Activated CD4-positive, alpha-beta T cell treated with anti-CD3 and anti-CD28 coated beads for 36 hours (primary cell): ENCODE measurements at places on chromosomes 3 and 15.

DNA sequence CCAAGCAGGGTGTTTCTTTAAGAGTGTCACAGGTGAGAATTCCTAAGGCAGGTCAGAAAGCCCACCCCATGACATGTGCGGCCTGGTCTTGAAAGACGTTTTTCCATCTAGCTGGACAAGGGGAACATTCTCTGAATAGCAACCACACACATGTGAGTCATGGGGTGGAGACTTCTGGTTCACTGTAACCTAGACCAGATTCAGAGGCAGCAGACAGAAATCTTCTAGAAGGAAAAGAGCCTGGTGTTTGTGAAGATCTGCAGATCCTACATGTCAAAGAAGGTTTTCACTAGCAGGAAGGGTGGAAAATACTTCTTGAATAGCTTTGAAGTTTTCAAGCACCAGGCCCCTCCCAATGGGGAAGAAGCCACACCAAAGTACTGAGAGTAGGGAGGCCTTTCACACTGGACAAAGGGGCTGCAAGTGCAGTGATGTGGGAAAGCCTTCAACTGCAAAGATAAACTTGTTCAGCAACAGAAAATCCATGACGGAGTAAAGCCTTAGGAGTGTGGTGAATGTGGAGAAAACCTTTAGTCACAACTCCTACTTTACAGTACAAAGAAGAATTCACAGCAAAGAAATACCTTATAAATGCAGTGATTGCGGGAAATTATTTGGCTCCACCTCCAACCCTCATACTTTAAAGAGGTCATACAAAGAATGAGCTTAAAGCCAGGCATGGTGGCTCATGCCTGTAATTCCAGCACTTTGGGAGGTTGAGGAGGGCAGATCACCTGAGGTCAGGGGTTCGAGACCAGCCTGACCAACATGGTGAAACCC lies 17.6 kb downstream of the ADAM10 start:
- DNase-seq: no peak

DNA sequence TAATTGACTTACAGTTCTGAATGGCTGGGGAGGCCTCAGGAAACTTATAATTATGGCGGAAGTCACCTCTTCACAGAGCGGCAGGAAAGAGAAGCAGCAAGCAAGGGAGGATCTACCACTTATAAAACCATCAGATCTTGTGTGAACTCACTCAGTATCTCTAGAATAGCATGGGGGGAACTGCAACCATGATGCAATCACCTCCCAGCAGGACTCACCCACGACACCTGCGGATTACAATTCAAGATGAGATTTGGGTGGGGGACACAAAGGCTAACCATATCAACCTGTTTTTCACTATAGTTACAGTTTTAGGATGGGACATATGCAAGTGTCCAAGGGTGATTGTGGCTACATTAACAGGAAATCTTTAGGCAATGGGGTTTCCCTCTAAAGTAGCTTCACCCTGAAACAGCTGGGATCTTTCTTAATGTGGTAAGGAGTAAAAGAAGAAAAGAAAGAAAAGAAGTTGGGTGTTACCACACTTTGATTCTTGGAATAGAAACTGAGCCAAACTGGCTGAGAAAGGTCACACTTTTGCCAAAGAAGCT lies 453.8 kb downstream of the OTOL1 start:
- DNase-seq: no peak

GRCh38 chr15:51849860-51850259 lies 20.4 kb downstream of the TMOD3 start:
- DNase-seq: no peak

- DNase-seq: no peak
These were observed 74.0 kb upstream of the RARB start for GRCh38 chr3:25354071-25354470.

DNA sequence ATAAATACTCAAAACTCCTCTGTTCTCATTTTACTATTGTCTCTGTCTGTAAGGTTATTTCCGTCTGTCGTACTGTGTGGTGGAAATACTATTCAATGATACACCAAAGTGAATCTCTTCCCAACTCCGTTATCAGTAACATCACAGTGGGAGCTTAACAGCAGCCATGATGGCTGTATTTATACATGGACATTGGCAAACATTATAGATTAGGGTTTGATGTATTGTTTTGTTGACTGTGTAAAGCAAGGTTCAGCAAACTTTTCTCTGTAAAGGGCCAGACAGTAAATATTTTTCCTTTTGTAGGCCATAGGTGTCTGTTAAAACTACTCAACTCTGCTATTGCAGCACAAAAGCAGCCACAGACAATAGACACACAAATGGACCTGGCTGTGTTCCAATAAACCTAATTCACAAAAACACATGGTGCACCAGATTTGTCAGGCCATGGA lies 23.2 kb downstream of the LIPC start:
- DNase-seq: no peak

- no peak for DNase-seq
These were observed 23.5 kb downstream of the RAB6B start for GRCh38 chr3:133872161-133872560.

- DNase-seq: no peak
These were observed 138.4 kb downstream of the IGF1R start for GRCh38 chr15:98786717-98787116.

- DNase-seq: no peak
These were observed 556 bp downstream of the CHP1 start for GRCh38 chr15:41231422-41232226.

GRCh38 chr3:186333256-186333655 lies 28.8 kb downstream of the DGKG start:
- DNase-seq: no peak

GRCh38 chr3:119870512-119870911 lies 88.6 kb downstream of the NR1I2 start:
- DNase-seq: no peak

- peak; percentile 90 for DNase-seq
These were observed 6.5 kb downstream of the CSRNP1 start for GRCh38 chr3:39146611-39147591.

GRCh38 chr3:186888569-186888968 lies 41.8 kb upstream of the ST6GAL1 start:
- no peak for DNase-seq

- no peak for DNase-seq
These were observed 38.8 kb upstream of the SMAD3 start for GRCh38 chr15:67026610-67026967.

GRCh38 chr3:172673210-172673679 lies 37.6 kb downstream of the NCEH1 start:
- DNase-seq: peak; percentile 85

DNA sequence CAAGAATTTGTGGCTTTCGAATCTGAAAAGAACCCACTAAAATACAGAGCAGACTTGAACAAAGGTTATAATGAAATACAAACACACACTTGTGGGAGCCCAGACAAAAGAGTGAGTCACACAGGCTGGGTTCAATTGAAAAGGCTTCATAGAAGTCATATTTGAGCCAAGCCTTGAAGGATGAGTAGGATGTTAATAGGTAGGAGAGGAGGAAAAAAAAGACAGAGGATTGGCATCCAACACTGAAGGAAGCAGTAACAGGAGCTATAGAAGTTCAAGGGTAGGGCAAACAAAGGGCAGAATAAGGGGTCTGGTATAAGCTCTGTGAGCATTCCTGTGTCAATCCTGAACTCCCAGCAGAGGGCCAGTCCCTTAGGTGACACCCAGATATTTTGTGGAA lies 325.4 kb downstream of the FOXP1 start:
- no peak for DNase-seq

- DNase-seq: no peak
These were observed at the start of gene PRTG for GRCh38 chr15:55742927-55743728. TSS of gene PRTG (minus strand) at chr15:55743152. CDS start at chr15:55742931, 221 bp downstream.

GRCh38 chr3:71528816-71529215 lies 54.7 kb downstream of the FOXP1 start:
- DNase-seq: no peak

GRCh38 chr15:71806452-71806931 lies 3.9 kb upstream of the NR2E3 start:
- DNase-seq: no peak

GRCh38 chr3:113111011-113111707 lies 100.2 kb upstream of the BOC start:
- DNase-seq: peak; percentile 27

GRCh38 chr15:68218331-68218730 lies 11.2 kb downstream of the CLN6 start:
- no peak for DNase-seq

- DNase-seq: no peak
These were observed 65.8 kb downstream of the SCN5A start for GRCh38 chr3:38583688-38584087.

- peak; percentile 59 for DNase-seq
These were observed 124.2 kb downstream of the GHSR start for GRCh38 chr3:172323894-172324610.

- DNase-seq: no peak
These were observed 51.4 kb upstream of the CTSH start for GRCh38 chr15:78995921-78996893.

- DNase-seq: no peak
These were observed 22.9 kb upstream of the CFAP20DC start for GRCh38 chr3:59072681-59073080.

DNA sequence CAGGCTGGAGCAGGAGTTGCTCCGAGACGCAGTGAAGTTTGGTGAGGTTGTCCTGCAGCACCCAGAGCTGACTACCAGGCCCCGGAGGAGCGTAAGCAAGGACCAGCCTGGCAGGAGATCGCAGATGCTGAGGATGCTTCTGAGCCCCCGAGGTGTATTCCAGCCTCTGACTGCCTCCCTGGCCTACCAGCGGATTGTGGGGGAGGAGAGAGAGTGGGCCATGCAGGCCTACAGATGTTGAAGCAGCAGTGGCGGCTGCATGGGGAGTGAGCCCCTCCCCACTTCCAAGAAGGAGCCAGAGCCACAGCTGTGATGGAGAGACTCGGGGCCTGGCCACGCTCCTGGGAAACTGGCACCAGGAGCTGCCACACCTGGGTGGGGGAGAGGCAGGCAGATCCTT lies 302.5 kb upstream of the PROK2 start:
- no peak for DNase-seq

DNA sequence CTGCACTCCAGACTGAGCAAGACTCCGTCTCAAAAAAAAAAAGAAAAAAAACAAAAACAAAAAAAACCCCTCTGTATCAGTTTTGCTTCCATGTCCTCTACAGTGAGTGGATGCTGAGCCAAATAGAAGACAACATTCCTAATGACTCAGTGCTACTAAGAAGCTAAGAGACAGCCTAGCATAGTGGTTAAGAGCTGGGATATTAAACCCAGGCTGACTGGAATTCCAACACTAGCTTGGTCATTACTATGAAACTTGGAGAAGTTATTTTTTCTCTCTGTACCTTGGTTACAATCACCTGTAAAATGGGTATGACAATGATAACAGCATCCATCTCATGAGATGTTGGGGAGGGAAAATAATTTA lies 60.9 kb upstream of the PYGO1 start:
- DNase-seq: no peak

DNA sequence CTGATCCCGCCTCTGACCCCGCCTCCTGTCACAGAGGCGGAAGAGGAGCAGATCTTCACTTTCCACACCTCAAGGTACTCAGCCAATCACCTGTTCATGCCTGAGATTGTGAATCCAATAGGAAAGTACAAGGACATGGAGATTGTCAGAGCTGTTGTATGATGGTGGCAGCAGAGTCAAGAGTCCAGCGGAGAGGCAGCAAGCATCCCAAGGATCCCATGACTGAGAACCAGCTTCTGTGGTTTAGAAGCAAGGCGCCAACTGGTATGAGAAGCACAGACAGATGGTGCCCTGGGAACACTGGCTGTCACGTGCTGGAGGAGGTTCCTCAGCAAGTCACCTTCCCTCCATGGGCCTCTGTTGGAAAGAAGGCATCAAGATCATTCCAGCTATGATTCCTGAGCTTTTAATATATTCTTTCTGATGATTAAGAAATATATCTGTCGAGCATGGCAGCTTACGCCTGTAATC lies 93.9 kb downstream of the CPN2 start:
- DNase-seq: no peak

DNA sequence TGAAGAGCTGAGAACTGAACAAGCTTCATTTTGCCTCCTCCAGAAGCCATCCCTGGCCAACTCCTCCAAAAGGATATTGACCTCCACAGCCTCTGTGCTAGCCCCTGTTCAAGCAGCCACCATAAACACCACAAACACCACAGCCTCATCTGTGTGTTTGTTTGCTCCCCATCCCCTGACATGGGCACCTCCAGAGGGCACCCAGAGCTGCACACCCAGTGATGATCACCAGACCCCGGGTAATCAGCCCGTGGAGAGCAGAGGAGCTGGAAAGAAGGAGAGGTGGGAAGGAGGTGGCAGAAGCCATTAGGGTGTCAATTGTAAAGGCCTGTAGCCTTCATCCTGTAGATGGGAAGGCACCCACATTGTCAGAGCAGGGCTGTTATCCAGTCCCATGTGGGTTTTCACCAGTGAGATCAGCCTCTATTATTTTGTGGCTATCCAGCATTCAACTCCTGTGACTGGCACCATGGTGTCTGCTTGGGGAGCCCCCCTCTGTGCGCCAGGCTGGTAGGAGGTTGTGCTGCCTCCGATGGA lies 6.8 kb upstream of the WNT7A start:
- no peak for DNase-seq

- DNase-seq: no peak
These were observed 140.5 kb downstream of the LRRK1 start for GRCh38 chr15:101059381-101060341.

- DNase-seq: no peak
These were observed 242.9 kb upstream of the ROPN1 start for GRCh38 chr3:124234852-124235252.

- DNase-seq: peak; percentile 51
These were observed 1.1 kb upstream of the FGF7 start for GRCh38 chr15:49421991-49422390.

GRCh38 chr3:151491525-151491924 lies 30.7 kb upstream of the IGSF10 start:
- no peak for DNase-seq

DNA sequence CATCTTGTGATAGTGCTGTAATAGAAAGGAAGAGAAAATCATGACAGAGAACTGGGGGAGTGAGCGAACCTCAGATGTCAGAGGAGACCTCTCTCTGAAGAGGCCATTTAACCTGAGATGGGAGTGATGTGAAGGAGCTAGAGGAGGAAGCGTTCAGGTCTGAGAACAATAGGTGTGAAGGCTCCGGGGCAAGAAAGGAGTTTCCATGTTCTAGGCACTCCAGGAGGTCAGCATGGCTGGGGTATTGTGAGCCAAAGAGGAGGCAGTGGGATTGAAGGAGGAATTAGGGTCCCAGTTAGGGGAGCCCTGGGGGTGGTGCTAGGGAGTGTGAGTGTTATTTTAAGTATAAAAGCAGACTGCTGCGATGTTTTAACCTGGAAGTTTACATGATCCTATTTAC lies 8.8 kb upstream of the FILIP1L start:
- DNase-seq: no peak

DNA sequence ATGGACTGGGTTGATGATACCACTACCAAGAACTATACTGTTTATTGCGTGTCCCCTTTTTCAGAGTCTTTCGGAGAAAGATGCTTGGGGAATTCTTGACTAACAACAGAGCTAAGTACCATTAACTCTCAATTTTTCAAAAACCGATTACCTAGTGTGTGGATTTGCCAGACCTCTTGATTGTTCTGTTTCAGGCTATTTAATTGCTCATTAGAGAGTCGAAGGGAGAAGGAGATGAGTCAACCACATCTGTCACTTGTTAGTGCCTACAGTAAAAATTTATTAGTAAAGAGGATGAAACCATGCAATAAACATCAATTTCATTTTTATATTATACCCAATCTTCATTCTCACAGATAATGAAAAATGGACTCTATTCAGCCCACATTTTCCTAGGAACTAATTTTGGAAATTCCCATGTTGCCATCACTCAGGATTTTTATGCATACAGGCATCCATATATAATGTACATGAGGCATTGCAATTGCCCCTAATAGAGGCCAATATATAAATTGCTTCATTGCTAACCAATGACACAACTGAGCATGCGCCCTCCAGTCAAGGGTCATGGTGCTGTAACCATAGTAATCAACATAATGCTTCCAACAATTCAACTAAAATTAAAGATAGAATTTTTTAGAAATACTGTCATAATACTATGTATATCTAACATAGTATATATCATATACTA lies 541.7 kb downstream of the TBL1XR1 start:
- DNase-seq: no peak
